ENCODE measurements at places on chromosomes 16 and 17.

GRCh38 chr17:64275016-64275415, 12.0 kb upstream of the TEX2 start:
- no peak for DNase-seq

GRCh38 chr17:50898369-50899004, 32.3 kb upstream of the TOB1 start:
- DNase-seq = no peak

GRCh38 chr16:55257966-55258613, 65.9 kb upstream of the IRX6 start:
- DNase-seq = peak; percentile 27

DNA sequence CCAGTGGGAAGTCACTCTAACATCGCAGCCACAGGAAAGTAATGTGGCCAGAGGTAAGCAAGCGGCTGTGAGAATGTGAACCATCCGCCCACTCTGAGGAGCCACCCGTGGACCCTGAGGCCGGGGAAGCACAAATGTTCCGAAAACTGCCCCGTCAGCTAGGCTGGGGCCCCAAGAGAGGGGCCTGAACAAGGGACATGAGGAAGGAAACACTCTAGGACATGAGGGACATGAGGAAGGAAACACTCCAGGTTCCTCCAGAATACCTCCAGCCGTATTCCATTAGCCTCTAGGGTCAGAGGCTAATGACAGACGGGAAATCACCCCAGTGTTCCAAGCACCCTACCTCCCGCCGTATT, 317 bp downstream of the TEFM start:
- DNase-seq = no peak

GRCh38 chr17:79154446-79154845, 79.8 kb downstream of the ENGASE start:
- no peak for DNase-seq
